ENCODE measurements at places on chromosomes 2 and 18.

DNA sequence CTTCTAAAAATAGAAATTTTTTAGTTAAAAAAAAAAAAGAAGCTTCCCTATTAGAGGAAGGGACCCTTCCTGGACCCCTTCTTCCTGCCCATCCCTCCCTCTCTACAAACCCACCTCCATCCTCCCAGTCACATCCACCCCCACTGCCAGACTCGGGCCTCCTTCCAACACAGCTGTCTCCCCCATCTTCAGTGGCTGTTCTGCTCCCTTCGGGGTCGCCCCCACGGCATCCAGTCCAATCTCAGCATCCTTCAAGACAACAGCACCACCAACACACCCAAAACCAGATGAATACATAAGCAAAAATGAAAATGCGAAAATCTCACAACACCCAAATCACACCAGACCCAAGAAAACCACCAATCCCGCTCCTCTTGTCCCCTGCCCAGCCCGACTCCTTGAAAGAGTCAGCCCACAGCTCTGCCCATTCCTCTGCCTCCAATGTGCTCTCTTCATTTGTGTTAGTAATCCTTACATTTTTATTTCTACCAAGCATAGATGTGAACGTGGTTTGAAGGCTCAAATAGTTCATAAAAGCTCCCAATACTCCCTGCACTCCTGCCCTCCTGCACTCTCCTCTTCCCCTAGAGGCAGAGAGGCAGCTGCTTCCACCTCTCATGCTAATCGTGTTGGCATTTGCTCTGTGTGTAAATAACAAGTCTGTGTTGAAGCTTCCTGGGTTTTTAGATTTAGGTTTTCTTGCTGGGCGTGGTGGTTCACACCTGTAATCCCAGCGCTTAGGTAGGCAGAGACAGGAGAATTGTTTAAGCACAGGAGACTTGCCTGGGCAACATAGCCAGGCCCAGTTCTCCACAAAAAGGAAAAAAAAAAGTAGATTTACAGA is 37.0 kb downstream of the MAL start:
- DNase-seq = no peak

GRCh38 chr2:241680827-241681599 is 5.6 kb downstream of the DTYMK start:
- DNase-seq = peak; percentile 96

GRCh38 chr2:127932199-127932876 is 46.6 kb upstream of the AMMECR1L start:
- peak; percentile 95 for DNase-seq

DNA sequence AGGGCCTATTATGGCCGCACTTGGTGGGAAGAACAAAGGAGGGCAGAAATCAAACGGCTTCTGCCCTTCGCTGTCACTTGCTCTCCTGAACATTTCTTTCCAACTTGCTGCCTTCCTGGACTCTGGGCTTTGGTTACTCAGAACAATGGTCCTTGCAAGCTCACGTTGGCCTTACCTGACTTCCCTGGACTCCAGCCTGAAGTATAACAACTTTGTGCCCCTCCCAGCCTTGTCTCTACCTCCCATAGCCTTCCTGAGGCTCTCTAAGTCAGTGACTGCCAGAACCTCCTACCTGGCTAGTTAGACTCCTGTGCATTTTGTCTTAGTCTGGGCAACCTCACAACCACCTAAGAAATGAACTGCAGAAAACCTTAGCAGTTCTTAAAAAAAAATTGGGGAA is 30.2 kb upstream of the ITPRID2 start:
- DNase-seq = no peak

GRCh38 chr18:48546396-48546795 is 7.6 kb downstream of the CTIF start:
- peak; percentile 49 for DNase-seq

DNA sequence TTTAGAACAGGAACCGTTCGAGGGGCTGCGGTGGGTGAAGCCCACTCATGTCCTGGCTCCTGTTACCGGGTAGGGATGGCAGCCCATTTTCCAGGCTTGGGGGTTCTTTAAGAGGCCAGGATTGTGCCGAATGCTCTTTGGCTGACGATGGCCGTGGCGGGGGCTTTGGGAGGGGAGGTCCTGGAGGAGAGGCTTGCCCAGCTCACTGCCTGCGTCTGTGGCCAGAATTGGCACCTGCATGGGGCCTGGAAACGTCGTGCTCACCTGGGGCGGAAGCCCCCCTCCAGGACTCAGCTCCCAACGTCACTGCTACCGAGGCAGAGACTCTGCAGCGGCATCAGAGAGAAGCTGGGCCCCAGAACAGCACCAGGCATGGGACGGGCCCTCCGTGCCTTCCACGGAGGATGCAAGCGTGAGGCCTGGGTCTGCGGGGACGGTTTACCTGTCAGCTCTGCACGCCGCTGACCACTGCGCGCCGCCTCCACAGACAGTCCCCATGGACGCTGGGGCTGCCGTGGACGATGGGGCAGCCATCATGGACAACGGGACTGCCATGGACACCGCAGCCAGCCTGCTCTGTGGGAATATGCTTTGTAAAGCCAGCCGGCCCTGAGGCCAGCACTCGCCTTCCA is 82.9 kb downstream of the NFATC1 start:
- DNase-seq = no peak

DNA sequence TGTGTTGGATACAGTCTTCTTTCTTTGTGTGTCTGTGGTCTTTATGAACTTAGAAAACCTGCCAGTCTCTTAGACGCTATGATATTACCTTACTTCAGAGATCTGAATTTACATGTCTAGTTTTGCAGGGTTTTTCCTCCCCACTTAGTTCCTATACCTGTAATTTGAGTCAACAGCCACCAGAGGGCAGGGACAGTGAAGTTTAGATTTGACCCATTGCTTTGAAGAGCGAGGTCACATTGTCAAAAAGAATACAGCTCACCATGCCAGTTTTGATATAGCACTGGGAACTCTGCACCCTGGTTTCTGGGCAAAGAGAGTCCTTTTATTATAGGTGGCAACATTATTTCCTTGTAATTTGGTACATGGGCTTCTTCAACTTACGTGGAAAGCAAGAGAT is 102.3 kb downstream of the MAPK4 start:
- DNase-seq = peak; percentile 24

GRCh38 chr18:25998461-25998860 is 92.0 kb downstream of the SS18 start:
- no peak for DNase-seq

- no peak for DNase-seq
These were observed 142.1 kb upstream of the LYPD6 start for GRCh38 chr2:149188291-149188690.

GRCh38 chr2:6764968-6765723 is 100.6 kb downstream of the CMPK2 start:
- DNase-seq = no peak

DNA sequence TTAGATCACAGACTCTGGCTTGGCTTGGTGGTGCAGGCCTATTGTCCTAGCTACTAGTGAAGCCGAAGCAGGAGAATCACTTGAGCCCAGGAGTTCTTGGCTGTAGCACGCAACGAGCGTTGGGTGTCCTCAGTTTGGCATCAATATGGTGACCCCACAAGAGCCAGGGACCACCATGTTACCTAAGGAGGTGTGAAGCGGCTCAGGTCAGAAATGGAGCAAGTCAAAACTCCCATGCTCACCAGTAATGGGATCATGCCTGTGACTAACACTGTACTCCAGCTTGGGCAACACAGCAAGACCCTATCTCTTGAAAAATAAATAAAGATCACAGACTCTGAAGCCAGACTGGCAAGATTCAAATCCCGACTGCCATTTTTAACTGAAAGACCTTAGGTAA is 1.7 kb upstream of the NOL10 start:
- DNase-seq = no peak

DNA sequence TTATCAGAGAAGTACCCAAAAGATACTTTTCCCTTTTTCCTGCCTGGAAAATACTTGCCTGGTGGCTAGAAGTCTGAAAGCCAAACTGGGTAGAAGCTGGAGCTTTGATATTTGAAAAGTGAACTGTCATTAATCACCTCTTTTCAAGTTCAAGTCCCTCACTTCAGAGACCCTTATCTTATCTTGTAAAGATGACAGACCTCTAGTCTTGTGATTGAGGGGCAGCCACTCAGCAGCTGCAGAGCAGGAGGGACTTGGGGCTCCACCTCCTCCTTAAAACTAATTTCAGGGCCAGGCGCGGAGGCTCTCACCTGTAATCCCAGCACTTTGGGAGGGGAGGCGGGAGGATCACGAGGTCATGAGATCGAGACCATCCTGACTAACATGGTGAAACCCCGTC is 64.2 kb upstream of the CDCA7 start:
- DNase-seq = no peak

DNA sequence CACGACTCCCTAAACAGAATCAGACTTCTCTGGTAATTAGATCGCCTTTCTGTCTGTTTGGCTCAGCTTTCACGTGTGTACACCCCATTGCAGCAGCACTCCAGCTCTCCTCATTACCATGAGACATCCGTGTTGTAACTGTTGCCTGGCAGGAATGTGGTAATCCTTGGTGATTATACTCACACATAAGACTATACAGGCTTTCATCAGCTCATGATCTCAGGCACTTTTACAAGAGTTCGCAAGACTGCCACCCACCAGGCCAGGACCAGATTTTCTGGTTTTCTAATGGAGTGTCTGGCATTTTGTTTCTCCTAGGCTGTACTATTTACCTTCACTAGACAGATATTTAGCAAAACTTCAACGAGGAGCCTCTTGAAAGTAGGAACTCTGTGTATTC is 50.2 kb downstream of the ACVR1 start:
- peak; percentile 10 for DNase-seq

Data from ELR (cell line).